ENCODE measurements at places on chromosomes 11 and 22.

DNA sequence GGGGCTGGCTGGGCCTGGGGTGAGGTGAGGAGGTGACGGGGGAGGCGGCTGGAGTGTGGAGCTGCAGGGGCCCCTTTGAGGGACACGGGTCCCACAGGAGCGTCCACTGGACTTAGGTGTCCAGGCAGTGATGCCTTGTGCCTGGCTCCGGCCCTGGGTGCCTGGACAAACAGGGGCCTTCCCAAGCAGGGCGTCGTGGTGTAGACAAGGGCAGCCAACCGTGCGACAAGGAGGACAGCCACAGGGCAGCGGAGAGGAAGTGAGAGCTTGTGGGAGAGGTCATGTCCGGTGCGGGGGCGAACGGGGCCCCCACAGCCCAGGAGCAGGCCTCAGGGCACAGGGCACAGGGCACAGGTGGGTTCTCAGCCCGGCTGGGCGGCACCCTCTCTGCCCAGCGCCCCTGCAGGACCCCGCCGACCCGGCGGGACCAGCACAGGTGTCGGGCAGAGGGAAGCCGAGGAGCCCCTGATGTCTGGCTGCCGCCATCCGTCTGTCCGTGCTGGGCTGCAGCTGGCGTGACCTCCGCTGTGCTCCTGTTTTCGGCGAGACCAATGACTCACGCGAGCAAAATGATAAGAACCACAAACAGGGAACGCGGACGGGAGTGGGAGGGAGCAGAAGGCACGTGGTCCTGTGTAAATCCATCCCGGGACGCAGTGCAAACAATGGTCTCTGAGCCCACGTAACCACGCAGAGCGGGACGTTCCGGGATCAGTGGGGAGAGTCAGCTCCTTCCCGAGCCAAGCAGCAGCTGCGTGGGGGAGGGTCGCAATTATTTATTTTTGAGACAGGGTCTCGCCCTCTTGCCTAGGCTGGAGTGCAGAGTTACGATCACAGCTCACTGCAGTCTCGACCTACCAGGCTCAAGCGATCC is 49.1 kb upstream of the A4GALT start:
- DNase-seq, result no peak

DNA sequence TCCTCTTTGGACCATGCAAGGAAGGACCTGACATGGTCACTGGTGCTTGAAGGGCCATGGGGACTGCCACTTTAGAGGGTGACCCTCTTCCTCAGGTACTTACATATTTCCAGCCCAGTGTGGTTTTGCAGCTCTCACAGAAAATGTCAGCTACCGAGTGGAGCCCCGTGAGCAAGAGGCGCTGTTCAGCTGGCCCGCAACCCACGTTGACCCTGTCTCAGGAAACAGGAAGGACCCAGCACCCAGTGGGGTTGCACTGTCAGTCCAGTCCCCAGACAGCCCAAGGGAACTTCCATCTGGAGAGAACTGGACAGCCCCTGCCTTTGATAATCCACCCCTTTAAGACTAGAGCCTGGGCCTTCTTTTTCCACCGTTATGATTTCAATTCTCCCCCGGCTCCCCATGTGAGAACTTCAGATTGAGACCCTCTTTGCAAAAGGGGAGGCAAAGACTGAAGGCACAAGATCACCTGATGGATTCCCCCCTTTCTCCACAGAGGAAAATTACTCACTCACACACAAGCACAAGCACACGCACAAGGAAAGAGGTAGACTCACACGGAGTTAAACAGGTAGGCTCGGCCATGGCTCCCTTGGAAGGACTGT is 3.4 kb downstream of the YPEL4 start:
- no peak for DNase-seq

DNA sequence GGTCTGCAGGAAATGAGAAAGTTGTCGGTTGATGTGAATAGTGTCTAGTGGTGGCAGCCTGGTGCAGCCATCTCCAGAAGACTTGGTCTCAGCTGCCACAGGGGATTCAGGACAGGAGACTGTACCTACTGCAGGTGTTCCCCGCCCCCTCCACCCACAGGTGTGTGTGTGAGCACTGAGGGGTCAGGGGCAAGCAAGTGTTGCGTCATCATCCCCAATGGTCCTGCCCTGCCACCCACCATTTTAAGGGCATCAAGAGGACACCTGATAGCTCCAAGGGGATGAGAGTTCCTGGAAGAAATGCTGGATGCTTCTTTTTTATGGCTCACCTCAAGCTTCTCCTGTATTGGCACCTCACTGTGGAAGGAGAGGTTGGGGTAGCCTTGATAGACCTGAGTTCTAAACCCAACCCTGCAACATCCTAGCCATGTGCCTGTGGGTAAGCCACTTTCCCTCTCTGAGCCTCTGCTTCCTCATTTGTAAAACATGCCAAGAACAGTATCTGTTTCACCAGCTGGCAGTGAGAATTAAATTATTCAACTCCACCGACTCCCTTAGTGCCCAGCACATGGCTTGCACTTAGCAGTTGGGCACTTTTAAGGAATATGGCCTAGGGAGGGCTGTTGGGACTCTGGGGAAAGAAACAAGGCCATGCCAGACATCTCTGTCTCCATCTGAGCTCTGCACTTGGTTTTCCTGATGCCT is 6.1 kb downstream of the C11orf91 start:
- DNase-seq, result no peak

- DNase-seq, result no peak
Observed at GRCh38 chr22:27146866-27147633, 489.7 kb downstream of the MIAT start.

DNA sequence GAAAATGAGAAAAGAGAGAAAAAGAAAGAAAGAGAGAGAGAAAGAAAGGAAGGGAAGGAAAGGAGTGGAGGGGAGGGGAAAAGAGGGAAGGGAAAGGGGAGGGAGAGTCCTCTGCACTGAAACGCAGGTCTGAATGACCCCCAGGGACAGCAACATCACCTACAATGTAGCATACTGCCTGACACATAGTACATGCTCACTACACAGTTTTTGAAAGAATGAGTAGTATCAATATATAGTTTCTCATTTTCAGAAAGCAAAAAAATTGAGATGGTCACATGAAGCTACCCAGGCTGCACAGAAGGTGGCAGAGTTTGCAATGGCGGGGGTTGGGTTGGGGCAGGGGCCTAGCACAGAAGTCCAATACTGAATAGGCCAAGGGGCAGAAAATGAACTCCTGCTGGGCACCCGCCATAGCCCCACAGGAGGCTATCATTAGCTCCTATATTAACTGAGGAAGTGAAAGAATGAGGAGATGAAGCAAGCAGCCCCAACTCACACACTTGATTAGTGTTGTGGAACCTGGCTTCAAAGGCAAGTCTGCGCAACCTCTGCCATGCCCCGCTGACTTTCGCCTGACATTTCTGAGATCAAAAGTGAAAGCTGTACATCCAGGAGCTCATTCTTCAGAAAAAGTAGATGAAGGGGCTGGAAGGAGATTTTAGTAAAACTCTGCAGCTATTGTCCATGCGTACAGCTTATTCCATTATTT is 241.2 kb upstream of the SYN3 start:
- DNase-seq, result no peak

- no peak for DNase-seq
Observed at GRCh38 chr11:63999349-64000025, 13.2 kb downstream of the OTUB1 start.

- no peak for DNase-seq
Observed at GRCh38 chr22:30855677-30856518, 112.7 kb downstream of the MORC2 start.

- DNase-seq, result no peak
Observed at GRCh38 chr11:84833488-84834088, 793.6 kb downstream of the DLG2 start.

DNA sequence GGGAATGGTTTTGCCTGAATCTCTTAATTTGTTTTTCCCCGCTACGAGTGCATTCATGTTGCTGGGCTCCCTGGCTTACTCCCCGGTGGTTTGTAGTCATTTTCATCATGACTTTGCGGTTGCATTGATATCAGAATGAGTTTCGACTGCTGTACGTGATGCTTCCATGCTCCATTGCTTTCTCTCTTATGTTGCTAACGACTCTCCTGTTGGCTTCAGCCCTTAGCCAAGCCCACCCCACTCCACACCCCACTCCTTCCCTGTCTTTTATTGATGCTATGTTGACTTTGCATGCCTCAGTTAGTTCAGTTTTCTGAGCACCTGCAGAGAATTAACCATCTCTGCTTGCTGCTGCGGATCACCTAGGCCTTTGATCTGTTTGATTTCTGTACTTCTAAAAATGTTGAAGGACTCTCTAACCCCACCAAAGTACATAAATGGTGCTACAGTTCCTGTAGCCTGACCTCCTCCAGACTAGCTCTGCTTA is 65.3 kb downstream of the ARFGAP2 start:
- no peak for DNase-seq

GRCh38 chr11:131792243-131792642 is 421.8 kb downstream of the NTM start:
- no peak for DNase-seq

- peak; percentile 20 for DNase-seq
Observed at GRCh38 chr11:14974515-14975251, 2.5 kb upstream of the CALCA start.

- no peak for DNase-seq
Observed at GRCh38 chr11:88555829-88556202, 218.3 kb upstream of the CTSC start.

DNA sequence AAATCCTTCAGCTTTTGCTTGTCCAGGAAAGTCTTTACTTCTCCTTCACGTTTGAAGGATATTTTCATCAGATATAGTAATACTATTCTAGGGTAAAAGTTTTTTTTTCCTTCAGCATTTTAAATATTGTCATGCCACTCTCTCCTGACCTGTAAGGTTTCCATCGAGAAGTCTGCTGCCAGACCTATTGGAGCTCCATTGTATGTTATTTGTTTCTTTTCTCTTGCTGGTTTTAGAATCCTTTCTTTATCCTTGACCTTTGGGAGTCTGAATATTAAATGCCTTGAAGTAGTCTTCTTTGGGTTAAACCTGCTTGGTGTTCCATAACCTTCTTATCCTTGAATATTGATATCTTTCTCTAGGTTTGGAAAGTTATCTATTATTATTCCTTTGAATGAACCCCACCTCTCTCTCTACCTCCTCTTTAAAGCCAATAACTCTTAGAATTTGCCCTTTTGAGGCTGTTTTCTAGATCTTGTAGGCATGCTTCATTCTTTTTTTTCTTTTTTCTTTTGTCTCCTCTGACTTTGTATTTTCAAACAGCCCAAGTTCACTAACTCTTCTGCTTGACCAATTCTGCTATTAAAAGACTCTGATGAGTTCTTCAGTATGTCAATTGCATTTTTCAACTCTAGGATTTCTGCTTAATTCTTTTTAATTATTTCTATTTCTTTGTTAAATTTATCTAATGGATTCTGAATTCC is 12.0 kb upstream of the WEE1 start:
- no peak for DNase-seq

GRCh38 chr22:18031695-18032454 is 7.5 kb upstream of the MICAL3 start:
- no peak for DNase-seq

DNA sequence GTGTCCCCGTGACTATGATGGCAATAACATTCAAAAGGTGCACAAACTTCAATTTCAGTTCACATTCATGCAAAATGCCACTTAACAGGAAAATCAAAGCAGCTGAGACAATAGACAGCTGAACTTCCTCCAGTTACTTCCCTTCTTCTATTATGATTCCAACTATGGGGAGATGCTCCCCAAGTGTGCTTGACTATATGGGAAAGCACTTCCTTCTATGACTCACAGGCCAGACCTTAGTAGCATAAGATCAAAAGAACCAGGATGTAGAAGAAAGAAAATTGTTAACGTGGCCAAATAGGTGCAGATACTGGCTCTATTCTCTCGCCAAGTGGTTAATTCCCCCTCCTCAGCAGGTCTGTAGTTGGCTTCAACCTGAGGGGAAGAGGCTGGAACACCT is 7.8 kb upstream of the FAT3 start:
- no peak for DNase-seq
